Heart left ventricle (tissue), 16 donors: ENCODE measurements at places on chromosomes 12 and 14. TPM values are rescaled to one million over a fixed set of nuclear protein-coding genes. Genes with fewer than 3 reads are reported as not detected.

- no peak for DNase-seq
These were observed 17.8 kb downstream of the TAOK3 start for GRCh38 chr12:118354903-118355302.

GRCh38 chr14:31567655-31568054 is 6.5 kb downstream of the NUBPL start:
- DNase-seq = no peak

- DNase-seq = peak; percentile 67
These were observed 19.6 kb upstream of the ATP5MC2 start for GRCh38 chr12:53695152-53696145.

GRCh38 chr14:91153360-91153759 is 39.5 kb downstream of the DGLUCY start:
- DNase-seq = no peak

DNA sequence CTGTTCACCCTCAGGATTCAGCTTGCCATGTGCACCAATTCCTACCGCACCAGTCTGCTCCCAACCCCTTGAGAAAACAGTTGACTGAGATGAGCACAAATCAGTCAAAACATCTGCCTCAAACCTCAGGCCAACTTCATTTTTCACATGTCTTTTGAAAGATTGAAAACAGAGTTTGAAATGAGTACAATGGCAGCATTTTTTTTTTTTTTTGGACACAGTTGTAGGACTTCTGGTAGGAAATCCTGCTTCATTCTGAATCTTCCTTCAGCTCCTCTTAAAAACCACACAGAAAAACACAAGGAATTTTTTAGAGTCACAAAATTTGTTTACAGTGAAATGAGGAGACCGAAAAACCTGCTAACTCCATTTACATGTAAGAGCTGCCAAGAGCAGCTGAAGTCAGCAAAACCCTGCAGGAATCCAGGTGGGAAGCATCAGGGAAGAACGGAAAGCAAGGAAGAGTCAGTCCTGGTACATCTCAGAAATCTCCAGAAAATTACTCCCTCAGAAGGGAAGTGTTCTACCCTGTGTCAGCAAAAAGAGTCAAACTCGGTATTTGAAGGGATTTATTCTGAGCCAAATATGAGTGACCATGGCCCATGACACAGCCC is 100.3 kb upstream of the TMTC1 start:
- DNase-seq = no peak

GRCh38 chr12:90111791-90112580 is 403.3 kb upstream of the ATP2B1 start:
- no peak for DNase-seq

GRCh38 chr12:810671-811415 is 58.5 kb downstream of the WNK1 start:
- DNase-seq = no peak

SERPINA10 gene
- not detected for polyA plus RNA-seq
